ENCODE measurements at places on chromosomes 11 and 22.

GRCh38 chr11:47411884-47412746, 3.7 kb downstream of the SLC39A13 start:
- DNase-seq: peak; percentile 86

DNA sequence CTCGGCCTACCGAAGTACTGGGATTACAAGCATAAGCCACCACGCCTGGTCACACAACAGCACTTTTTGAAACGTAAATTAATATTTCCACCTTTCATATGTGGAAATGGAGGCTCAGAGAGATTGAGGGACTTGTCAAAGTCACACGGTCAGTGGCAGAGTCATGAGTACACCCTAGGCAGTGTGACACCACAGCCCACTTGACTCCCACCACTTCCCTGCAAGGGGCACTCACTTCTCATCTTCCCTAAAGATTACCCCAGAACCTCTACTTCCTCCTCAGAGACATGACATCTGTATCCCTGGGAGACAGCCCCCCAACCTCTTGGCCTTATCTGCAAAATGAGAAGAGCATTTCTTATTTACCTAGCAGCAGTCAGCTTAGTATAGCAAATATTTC, 16.5 kb upstream of the MYOD1 start:
- no peak for DNase-seq

DNA sequence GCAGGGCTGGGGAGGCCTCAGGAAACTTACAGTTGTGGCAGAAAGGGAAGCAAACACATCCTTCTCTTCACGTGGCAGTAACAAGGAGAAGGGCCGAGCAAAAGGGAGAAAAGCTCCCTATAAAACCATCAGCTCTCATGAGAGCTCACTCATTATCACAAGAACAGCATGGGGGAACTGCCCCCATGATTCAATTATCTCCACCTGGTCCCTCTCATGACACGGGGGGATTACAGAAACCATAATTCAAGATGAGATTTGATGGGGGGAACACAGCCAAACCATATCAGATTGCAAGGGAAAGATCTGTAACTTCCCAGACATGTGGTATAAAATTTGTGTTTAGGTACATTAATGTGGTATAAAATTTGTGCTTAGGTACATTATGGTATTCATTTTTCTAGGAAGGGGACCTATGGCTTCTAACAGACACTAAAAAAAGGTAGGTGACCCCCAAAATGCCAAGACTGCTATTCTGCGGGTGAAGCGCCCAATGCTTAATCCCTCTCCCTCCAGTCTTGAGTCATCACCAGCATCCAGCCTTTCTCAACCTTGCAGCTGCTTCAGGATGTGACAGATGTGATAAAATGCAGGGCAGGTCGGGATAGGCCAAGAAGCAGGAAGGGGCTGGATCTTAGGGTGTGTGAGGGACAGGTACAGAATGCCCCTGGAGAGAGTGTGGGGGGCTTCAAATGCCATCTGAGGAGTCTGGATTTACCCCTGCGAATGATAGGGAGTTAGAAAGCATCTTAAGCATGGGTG, 57.7 kb upstream of the AMPD3 start:
- no peak for DNase-seq

GRCh38 chr22:45889093-45889538, 87.8 kb downstream of the WNT7B start:
- DNase-seq: no peak

GRCh38 chr11:23497040-23497439, 636.8 kb upstream of the CCDC179 start:
- no peak for DNase-seq

- DNase-seq: no peak
Measured at GRCh38 chr11:96303980-96304379, 39.0 kb downstream of the MAML2 start.

DNA sequence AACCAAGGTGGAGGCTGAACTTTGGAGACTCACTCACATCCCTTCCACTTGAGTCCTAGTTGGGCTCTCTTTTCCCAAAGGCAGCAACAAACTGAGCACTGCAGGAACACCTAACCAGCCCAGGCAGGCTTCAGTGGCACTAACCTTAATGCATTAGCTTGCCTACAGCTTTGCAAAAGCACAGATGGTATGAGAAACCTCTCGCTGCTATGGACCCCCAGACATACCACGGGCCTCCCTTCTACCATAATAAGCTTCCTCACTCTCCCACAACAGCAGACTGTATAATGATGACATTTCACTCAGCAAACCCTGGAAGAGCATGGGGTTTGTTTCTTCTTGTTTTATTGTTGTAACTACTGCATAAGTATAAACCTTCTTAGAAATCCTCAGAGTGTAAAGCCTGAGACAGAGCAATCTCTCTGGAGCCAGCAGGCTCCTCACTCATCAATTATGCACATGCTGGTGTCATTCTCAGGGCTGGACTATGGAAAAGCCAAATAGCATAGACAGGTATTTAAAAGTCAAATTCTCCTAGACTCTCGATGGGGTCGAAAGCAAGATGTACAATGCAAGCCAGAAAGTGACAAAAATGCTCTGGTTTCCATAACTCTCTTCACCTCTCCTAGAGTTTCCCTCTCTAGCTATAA, 167.6 kb downstream of the NXPE2 start:
- DNase-seq: no peak

GRCh38 chr11:132686886-132687285, 845.4 kb downstream of the OPCML start:
- no peak for DNase-seq

DNA sequence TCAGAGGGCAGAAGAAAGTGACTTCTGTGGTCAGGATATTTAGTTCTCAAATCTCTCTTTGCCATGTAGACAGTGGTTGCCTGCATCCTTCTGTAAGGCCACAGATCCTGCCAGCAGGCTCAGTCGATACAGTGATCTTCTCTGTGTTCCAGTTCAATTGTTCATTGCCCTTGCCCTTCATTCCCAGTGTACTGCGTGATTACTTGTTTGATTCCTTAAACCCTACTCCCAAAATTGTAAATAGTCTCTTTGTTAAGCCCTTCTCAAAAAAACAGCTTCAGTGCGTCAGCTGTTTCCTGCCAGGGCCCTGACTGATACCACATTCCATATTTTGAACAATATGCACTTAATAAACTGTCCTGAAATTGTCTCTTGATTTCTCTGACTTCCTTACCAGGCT, 9.3 kb upstream of the TYR start:
- DNase-seq: no peak

DNA sequence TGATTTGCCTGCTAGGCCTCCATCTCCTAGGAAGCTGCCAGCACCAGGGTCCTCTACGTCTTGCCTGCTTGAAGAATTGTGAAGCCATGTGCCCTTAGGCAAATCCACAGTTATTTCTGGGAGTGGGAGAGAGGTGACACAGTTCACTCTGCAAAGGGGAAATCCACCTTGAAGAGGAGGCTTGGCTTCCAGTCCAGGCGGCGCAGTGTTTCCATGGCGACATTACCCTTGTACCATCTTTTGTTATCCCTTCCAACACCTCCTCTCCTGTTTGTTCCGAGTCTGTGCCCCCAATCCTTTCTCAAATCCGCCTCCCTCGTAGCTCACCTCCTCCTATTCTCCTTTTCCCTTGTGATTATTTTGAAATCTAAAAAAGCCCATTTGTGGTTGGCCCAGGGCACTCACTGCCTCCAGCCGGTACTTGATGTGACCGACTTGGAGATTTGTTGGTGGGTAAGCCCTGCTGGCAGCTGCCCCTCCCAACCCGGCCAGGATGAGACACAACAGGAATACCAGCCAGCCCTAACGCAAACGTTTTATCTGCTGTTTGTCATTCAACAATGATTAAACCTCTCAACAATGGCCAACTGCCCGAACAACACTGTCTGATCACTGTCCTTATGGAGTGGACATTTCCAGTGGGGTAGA, 18.4 kb downstream of the SYT13 start:
- DNase-seq: no peak

- no peak for DNase-seq
Measured at GRCh38 chr11:58609723-58610122, 12.7 kb upstream of the CNTF start.

DNA sequence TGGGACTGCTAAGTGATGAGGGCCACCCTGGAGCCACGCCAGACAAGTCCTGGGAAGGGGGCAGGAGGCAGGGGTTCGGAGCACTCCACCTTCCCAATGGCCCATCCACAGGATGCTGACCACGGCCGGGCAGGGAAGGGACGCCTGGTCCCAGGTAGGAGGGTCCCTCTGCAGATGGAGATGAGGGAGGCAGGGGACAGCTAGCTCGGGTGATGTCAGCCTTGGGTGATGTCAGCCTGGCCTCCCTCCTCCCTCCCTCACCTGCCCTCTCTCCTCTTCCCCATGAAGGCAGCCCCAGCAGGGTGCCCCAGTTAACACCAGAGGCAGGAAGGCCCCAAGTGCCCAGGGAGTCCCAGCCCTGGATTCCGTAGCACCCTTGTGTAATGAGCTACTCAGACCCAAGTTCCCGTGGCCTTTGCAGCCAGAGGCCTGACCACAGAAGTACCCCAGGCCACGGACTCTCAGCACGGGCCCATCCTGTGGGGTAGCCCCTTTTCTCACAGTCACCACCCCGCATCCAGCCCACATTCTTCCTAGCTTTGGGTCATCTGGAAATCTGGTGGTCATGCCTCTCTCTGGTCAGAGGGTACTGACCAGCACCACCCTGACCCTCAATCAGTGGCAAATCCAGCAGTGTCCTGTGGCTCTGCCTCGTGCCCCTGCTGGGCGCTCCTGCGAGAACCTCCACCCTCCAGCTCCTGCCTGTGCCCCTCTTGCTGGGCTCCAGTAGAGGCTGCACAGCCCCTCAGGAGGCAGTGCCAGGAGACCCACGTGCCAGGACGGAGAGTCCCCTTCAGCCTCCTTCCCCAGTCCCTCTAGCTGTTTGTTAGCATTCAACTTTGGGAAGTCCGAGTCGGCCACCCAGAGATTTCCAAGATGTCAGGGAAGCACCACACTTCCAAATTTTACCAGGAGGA, 47.4 kb downstream of the SHANK2 start:
- no peak for DNase-seq

DNA sequence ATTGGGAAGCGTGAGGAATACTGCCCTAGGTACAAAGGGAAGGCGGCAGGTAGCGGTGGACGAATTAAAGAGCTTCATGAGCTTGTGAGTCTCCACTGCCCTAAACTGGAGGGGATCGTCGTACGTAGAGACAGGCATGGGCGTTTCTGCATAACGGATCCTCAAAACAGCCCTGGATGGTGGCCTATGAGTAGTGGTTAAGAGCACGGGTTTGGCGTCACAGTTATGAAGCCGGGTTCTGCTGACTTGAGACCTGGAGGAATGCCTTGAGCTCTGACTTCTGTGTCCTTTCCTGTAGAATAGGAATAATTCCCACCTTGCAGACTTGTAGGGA, 335 bp downstream of the TMEM138 start:
- DNase-seq: no peak

- no peak for DNase-seq
Measured at GRCh38 chr11:32094923-32095322, 4.0 kb downstream of the RCN1 start.

DNA sequence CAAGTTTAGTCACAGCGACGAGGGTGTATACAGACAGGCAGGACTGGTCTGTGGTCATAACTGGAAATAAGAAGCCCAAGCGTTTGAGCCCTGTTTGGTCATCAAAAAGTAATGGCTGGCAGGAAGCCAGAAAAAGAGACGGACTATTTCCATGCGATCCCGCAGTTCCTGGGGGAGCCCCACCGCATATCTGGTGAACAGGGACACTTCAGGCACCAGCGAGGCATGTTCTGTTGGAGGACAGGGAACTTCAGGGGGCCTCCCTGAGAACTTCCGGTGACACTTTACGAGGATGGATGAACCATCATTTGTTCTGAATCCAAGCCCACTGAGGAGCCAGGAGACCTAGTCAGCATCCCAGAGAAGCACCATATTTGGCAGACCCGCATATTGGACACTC, 29.7 kb upstream of the TRIM29 start:
- no peak for DNase-seq

- DNase-seq: no peak
Measured at GRCh38 chr11:108786281-108786990, 121.6 kb downstream of the DDX10 start.

DNA sequence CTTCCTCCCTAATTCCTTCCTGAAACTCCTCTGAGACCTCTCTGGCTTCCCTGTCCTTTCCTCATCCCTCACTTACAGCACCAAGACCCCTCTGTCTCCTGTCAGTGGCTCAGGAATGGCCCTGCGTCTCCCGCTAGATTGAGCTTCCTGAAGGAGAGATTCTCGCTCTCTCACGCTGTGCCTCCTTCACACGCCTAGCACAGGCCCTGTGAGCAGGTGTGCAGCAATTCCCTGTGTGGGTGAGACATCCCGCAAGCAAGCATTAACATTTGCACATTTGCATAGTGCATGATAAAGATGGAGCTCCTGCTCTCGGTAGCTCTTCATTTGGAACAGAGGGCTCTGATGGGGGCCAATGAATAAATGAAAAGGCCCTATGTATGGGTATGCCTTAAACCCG, 159.8 kb downstream of the ADAMTS15 start:
- no peak for DNase-seq

- DNase-seq: no peak
Measured at GRCh38 chr11:66688561-66689534, 11.2 kb upstream of the RBM4B start.

DNA sequence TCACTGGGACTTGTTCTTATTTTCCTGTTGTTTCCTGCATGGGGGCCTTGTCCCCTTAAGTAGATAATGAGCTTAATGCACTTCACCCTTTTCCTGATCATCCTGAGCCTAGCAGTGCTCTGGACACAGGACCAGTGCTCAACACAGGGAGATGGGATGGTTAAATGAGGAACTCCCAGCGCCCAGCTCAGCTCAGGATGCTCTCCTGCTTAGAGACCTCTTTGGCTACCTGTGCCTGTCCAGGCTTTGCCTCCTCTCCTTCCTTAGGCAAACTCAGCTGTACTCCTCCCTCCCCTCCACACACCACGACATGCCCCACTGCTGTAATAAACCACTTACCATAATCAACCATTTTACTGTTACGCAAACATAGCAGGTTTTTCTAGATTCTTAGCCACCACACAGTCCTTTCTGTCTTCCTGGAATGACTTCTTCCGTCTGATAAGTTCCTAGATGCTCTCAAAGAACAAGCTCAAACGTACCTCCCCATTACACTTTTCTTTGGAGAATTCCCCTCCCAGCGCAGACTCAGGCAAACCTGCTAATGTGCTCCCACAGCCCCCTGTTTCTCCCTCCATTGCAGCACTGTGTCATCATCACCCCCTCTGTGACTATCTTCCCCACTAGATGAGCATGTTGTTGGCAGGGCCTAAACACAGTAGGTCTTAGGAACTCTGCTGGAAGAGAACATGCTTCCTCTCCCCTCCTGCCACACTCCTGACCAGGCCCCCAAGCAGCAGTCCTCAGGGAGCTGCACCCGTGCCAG, 113.6 kb downstream of the MICAL2 start:
- DNase-seq: no peak

- no peak for DNase-seq
Measured at GRCh38 chr11:70834984-70835560, 417.3 kb downstream of the SHANK2 start.

DNA sequence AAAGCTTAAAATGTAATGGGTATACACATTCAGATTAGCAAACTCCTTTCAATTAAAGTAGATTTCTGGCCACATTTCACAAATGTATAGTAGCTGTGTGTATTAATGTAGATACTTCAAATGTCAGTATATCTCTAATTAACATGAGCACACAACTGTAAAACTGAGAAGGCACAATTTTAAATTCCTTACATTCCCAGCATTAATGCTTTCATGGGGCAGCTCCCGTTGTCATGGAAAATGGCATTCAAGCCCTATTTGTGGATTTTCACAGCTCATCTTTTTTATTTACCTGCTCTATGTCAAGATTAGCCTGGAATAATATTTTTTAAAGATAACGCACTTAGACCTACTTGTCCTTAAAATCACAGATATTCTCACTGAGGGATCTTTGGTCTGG, 113.6 kb upstream of the SOX6 start:
- DNase-seq: no peak
